ENCODE measurements at places on chromosomes 4 and X.

GRCh38 chr4:186248643-186249042 lies 17.3 kb upstream of the F11 start:
- no peak for DNase-seq

- peak; percentile 69 for DNase-seq
Observed at GRCh38 chrX:143437439-143437838, 79.8 kb downstream of the SPANXN3 start.

DNA sequence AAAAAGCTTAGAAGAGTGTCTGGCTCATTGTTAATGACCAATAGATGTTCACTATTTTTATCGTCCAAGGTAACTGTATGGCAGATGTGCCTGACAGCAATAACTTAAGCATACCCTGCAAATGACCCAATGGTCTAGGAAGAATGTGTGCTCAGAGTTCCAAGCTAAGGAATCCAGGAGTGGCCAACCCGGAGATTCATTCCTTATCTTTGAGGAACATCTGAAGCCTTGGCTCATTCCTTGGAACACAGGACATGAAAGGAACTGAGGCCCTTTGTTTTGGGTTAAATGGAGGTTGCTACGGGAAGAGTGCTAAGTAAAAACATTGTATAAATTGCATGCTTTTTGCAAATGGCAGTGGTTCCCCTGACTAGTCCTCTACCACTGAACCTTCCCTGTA lies 38.9 kb upstream of the EFNB1 start:
- no peak for DNase-seq

DNA sequence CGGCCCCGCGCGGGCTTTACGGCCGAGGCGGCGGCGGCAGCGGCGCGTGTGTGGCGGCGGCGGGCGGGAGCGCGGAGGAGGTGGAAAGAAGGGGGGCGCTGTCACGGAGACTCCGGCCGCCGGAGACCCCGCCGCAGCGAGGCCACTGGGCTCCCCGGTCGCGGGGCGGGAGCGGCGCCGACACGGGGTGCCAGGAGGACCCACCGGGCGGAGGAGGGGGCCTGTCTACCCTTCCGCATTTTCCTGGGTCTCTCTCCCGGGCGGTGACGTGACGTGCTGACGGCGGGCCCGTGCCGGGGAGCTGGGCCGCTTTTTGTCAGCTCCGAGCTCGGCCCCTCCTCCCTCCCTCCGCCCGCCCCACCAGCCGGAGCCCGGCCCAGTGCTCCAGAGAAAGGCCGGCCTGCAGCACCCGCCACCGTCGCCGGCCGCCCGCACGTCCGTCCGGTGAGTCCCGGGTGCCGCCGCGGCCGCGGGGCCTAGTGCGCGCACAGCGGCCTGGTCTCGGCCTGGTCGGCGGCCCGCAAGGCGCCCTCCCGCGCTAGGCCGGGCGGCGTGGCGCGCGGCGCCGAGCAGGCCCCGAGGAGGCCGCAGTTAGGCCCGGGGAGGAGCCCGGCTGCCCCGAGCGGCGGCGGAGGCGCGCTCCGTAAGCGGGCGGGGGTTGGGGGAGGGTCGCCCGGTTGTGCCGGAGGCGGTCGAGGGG lies at the start of gene ZFX:
Gene ZFX (plus strand): TSS at position 379 of the 700 bp plus-strand sequence. CDS start 23,014 bp downstream, outside the sequence.
- peak; percentile 78 for DNase-seq

GRCh38 chr4:8394806-8395205 lies 45.7 kb downstream of the ACOX3 start:
- DNase-seq, result peak; percentile 52

GRCh38 chr4:25245181-25245580 lies 11.3 kb downstream of the PI4K2B start:
- DNase-seq, result no peak

DNA sequence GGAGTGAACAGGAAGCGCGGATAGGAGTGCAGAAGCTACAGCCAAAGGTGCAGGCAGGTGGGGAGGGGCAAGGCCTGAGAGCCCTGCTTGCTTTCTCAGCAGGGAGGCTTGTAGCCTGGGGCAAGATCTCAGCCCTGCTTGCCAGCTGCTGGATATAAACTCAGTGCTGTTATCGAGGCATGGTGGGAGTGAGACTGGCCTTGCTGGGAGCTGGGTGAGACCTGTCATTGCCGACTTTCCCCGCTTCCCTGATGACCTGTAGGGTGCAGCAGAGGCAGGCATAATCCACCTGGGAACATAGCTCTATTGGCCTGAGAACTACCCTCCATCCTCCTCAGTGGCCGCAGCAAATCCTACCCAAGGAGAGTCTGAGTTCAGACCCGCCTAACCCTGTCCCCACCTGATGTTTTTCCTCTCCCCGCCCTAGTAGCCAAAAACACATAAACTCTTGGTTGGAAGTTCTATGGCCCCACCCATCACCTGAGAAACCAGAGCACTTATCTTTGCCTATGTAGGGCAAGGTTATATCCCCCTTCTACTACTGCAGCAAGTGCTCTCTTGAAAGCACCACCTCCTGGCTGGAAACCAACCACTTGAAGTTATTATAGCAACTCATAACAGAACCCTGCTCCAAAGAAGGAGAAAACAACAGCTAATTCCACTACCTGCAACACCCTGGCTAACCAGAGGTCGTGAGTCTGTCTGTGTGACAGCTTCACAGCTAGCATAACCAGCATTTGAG lies 80.7 kb downstream of the FHIP1A start:
- peak; percentile 3 for DNase-seq

DNA sequence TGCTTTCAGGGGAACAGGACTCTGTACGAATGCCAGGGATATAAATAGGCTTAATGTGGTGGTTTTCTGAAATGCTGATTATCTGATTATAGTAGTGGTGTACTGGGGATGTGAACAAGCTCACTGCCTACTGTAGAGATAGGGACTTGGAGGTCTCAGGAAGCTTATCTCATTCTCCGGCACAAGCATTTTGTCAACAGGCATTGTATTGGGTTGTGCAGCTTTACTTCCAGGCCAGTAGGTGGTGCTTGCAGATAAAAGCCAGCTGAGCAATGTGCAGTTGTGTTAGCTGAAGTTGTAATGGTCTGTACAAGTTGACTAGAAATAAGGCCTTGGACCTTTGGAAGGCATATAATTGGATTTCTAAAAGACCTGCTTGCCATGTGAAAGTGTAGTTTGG lies 49.5 kb upstream of the TMLHE start:
- peak; percentile 48 for DNase-seq

DNA sequence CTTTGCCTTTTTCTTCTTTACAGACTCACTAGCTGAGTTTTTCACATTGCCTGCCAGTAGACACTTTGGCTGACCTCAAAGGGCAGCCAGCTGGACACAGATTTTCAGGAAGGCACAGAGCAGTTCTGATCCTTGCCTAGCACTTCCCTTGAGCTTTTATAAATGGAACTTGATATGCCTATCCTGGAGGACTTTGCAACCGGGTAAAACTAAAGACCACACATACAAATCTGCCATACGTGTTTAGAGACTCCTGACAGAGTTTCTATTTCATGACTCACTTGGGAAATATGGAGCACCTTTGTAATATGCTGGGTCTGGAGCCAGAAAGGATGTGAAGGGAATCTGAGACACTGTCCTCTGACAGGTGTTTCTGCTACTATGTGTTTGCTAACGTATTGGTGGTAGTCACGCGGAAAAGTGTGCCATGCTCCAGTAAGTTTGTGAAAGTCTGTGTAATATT lies 56.7 kb upstream of the RASSF6 start:
- peak; percentile 97 for DNase-seq

- peak; percentile 31 for DNase-seq
Observed at GRCh38 chr4:30068234-30068633, 651.9 kb upstream of the PCDH7 start.

DNA sequence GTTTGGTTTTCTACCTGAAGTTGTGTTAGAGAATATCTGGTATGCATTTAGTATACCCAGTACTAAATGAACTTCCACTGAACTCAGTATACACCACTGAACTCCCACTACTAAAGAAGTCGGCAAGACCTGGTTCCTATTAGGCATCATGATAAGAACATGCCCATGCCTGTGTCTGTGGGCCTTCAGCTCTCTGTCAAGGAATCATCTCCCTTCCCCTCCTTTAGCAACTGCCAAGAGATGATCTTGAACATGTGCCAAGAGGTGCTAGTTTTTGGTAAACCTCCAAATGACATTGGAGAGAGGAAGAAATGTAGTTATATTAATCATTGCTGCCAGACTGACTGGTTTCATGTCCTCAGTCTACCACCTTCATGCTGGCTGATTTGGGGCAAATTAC lies 113.2 kb downstream of the ATP10D start:
- no peak for DNase-seq

GRCh38 chr4:1503583-1504471 lies 97.6 kb upstream of the NKX1-1 start:
- no peak for DNase-seq

DNA sequence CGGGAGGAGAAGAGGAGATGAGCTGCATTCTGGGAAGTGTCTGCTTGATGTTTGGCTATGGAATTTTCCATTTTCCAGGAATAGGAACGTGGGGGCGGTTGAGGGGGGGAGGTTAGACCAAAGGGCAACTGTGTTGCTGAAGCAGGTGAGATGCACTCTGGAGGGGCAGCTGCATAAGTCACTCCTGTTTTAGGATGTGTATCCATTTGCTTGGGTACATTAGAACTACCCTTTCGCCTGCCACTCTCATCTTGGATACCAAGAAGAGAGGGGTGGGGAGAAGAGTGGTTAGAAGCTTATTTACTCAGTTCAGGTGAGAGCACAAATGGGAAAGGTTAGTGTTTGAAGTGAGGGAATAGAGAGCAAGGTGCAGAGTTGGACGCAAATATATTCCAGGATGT lies 934 bp upstream of the GPR119 start:
- DNase-seq, result peak; percentile 13

- no peak for DNase-seq
Observed at GRCh38 chr4:143232277-143232676, 47.6 kb downstream of the USP38 start.

DNA sequence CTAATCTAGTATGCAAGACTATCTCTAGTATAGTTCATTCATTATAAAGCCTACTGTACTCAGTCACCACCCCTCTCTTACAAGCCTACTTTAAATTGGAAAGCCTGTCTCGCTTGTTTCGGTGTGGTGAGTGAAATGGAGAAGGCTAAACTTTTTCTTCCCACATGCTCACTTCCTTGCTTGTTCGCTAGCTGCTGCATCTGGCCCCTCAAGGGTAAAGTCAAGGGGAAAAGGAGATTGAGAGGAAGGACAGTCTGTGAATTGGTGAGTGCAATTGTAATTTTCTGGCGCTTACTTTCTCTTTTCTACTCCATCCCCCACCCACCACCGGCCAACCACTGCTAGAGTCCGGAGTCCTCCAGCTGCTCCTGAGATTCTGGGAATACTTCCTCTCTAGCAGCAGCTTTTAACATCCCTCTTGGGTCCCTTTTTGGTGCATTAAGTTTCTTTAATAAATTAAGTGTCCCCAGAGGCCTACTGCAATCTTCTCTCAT lies 12.1 kb upstream of the ARAP2 start:
- DNase-seq, result no peak

- DNase-seq, result no peak
Observed at GRCh38 chr4:71406459-71406963, 67.7 kb downstream of the SLC4A4 start.
